ENCODE measurements at places on chromosomes 3 and 15. TPM values are rescaled to one million over a fixed set of nuclear protein-coding genes. Genes with fewer than 3 reads are reported as not detected.

Gene GXYLT2
- 7.3 TPM for total RNA-seq

Gene DLL4
- 11.6 TPM for total RNA-seq

Gene RAD51
- 1.5 TPM for total RNA-seq

Gene CLRN1
- not detected for total RNA-seq

Gene C3orf49
- total RNA-seq, result not detected

Gene CDCP1
- total RNA-seq, result 0.30 TPM

Gene AGBL1
- total RNA-seq, result not detected

Gene XCR1
- total RNA-seq, result not detected

GRCh38 chr3:64080616-64081234 is 57.4 kb upstream of the PSMD6 start:
- no peak for DNase-seq

GRCh38 chr3:61053781-61054496 is 197.3 kb downstream of the FHIT start:
- no peak for DNase-seq

GRCh38 chr3:186209810-186210752 is 101.2 kb upstream of the ETV5 start:
- peak; percentile 76 for DNase-seq

DNA sequence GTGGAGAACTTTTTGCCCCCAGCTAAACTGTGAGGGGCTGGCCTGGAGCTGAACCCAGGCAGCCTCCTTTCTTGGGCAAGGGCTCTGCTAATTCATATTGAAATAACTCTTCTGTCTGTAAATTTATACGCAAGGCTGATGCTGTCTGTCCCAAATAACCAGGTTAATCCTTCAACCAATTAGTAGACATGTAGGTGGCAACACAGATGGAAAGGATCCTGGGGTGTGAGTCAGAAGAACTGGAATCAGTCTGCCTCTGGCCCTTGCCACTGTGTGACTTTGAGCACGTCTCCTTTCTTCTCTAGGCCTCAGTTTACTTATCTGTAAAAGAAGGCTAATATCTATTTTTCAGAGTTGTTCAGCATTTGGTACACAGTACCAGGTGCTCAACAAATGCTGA is 48.3 kb upstream of the IREB2 start:
- DNase-seq, result no peak

GRCh38 chr3:193605876-193606275 is 12.9 kb downstream of the OPA1 start:
- no peak for DNase-seq

GRCh38 chr15:42704492-42704926 is 32.4 kb downstream of the CDAN1 start:
- DNase-seq, result peak; percentile 47

DNA sequence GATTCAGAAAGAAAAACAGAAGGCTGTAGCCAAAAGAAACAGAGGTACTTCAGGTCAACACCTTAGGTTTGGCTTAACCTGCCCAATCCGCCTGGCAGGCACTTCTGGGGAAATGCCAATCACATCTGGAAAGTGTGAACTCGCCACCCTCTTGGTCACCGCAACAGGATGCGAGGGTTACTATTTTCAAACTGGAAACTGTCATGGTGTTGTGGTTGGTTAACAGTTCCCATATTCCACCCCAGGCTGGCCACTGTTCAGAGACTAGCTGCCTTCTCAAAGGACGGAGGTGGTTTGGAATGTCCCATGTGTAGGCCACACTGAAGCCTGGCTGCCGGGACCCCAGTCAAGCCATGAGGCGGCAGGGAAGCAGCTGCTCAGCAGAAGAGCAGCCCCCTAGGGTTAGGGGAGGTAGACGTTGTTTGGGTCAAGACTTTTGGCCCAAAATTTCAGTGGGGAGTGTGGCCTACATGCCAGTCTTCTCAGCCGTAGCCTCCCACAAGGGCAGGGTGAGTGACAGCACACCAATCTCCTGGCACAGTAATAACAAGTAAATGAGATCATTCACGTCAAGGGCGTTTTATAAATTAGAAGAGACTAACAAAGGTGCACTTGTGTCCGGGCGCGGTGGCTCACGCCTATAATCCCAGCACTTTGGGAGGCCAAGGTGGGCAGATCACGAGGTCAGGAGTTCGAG is 54.6 kb downstream of the UMPS start:
- no peak for DNase-seq

DNA sequence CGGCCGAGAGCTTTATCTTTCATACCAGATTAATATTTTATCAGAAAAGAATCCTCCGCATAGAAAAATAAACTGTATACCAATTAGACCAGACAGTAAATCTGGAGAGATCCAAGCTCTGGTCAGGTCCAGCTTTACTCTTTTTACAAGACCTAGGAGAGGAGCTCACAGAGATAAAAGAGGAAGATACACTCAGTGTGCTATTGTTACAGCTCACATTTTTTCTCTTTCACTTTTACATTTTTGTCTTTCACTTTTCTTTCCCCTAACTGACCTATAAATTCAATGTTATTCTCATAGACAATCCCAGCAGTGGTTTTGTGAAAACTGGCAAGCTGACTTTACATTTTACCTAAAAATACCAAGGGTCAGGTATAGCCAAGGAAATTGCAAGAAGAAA is 55.8 kb downstream of the GUCA1C start:
- DNase-seq, result no peak

GRCh38 chr3:116056280-116056679 is 389.0 kb downstream of the LSAMP start:
- DNase-seq, result no peak

DNA sequence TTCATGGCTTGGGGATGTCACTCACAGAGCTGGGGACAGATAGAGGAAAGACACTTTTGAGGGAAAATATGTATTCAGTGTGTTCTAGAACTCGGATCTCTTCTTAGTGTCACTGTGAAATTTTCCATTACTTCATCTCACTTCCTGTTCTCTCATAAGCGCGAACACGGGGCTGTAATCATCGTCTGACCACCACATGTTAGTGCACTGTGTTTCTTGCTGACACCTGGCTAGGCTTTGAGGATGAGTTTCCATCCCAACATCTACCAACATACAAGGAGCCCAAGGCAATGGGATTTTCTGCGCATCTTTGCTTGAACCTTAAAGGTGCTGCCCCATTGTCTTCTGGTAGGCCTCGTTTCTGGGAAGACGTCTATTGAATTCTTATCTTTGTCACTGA is 84.0 kb downstream of the LIPC start:
- DNase-seq, result no peak

GRCh38 chr3:159112724-159113123 is 310.9 kb downstream of the MFSD1 start:
- no peak for DNase-seq

- no peak for DNase-seq
These were observed 14.7 kb downstream of the GPD1L start for GRCh38 chr3:32121137-32121536.

GRCh38 chr15:100807028-100807427 is 72.6 kb upstream of the ALDH1A3 start:
- no peak for DNase-seq

DNA sequence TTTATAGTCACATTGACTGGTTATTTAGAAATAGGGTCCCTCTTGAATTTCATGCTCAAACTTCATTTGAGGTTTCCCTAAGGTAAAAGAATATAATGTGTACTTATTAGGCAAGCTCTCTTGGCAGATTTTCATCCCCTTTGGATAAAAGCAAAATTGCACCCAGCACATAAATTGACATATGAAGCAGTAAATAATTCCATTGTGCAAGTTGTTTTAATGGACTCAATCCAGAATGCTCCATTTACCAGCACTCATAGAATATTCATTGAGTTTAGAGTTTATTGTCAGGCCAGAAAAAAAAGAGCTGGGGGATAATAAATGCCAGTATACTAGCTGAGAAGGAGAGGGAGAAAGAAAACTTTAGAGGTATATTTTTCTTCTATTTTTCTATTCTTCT is 136.8 kb downstream of the TPRG1 start:
- no peak for DNase-seq

DNA sequence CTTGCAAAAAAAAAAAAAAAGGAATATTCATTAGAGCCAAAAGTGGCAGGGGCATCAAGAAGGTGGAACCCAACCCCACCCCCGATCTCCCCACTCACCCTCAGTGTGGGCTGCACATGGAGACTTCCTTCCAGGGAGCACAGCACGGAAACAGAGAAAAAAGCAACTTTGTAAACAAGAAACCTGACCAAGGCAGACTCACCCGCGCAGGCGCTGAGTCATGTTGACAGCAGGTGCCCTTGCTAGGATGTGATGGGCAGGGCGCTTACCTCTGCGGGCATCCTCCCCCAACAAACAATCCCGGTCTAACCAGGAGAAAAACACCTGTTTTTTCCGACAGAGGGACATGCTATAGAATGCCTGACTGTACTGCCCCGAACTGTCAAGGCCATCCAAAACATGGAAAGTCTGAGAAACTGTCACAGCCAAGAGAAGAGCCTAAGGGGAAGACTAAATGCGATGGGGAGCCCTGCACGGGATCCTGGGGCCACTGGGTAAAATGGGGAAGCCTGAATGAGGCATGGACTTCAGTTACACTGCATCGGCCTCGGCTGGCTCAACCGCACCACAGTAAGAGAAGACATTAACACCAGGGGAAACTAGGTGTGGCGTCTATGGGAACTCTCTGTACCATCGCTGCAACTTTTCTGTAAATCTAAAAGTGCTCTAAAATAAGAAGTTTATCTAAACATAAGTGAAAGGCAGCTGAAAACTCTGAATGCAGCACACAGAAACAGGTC is 66.7 kb upstream of the GATA2 start:
- no peak for DNase-seq
